Esophagus squamous epithelium (tissue), 5 donors: ENCODE measurements at places on chromosomes 13 and 19. TPM values are rescaled to one million over a fixed set of nuclear protein-coding genes. Genes with fewer than 3 reads are reported as not detected.

DNA sequence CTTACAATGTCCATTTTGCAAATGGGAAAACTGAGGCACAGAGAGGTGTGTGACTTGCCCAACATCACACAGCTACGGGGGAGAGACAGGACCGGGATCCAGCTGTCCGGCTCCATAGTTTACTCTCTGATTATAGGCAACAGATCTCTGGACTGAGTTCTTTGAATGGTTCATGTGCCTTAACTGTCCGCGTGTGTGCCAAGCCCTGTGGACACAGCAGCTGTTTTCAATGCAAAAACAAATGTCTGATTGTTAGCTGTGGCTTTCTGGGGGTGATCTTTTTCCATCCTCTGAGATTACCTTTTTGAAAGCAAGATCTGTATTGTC, 94.1 kb downstream of the KL start:
- no peak for DNase-seq
- peaks cover 39% of the 10 kb centered on the region for H3K4me1 ChIP-seq
- H3K36me3 ChIP-seq, result peaks cover 48% of the 10 kb centered on the region
- H3K4me3 ChIP-seq, result no peak overlapping the region

BSPH1 gene
- total RNA-seq, result not detected

ERICH4 gene
- not detected for total RNA-seq

GRCh38 chr19:37572203-37572602, 22.4 kb downstream of the ZNF571 start:
- no peaks in the 10 kb centered on the region for H3K4me1 ChIP-seq
- no peak overlapping the region for H3K27ac ChIP-seq
- no peak for DNase-seq
- H3K27me3 ChIP-seq, result no peaks in the 10 kb centered on the region

DNA sequence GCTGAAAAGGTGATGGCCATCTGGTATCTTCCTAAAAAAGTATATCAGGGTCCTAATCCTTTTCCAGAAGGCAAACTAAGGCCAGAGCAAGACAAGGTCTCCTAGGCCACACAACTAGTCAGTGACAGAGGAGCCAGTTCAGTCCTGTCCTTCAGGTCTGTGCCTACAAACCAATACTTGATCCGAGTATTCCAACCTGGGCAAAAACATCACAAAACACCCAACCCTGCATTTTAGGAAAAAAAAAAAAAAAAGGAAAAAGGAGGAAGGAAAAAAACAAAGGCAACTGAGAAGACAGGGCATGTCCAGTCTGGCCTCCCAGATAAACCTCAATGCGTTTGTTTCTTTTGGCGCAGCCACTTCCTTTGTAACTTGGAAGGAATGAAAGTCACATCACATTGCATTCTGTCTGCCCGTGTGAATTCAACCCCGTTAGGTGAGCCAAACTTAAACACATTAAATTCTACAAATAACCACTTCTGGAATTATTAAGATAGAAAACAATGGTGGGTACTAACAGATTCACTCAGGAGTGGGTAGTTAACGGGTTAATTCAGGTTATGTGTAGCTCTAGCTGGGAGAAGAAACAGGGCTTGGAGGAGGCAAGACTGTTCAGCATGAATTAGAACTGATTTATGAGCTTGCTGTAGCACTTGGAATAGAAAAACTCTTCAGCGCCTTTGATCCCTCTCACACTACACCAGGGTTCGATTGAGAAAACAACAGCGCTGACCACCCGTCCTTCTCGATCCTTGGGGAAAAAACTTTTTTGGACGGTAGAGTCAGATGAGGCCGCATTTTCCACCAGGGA, 43.0 kb upstream of the HNRNPA1L2 start:
- no peaks in the 10 kb centered on the region for H3K27me3 ChIP-seq
- peaks cover 25% of the 10 kb centered on the region for H3K4me1 ChIP-seq
- DNase-seq, result no peak
- peak overlapping the region; percentile 84 for H3K27ac ChIP-seq
- H3K36me3 ChIP-seq, result no peaks in the 10 kb centered on the region

DNA sequence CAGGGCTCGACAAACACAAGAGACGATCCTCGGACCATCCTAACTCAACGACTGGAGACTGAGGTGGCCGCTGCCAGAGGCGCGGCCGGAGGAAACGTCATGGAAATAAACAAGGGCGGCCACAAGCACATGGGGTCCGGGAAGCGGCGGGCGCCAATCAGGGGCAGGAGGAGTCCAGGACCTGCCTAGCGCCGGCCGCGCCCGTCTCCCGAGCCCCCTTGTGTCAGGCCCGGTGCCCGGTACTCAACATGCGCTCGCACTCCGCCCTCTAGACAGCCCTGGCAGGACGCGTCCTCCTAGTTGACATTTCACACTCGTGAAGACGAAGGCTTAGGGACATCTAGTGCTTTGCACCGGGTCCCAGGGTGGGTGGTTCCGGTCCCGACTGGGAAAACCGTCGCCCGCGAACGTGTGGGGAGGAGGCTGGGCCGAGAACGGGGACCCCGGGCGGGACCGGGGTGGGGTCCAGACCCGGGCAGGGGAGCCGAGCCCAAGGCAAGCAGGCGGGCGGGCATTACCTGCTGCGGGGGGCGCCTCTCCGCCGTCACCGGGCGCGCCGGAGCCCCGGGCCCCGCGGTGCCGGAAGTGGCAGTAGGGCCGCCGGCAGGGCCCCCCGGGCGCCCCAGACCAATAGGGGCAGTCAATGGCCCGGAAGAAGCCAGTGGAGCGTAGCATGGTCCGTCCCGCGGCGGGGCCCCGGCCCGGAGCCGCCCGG, 442 bp downstream of the REXO1 start:
- peak overlapping the region; percentile 99 for H3K4me3 ChIP-seq
- peaks cover 28% of the 10 kb centered on the region for H3K36me3 ChIP-seq
- no peaks in the 10 kb centered on the region for H3K27me3 ChIP-seq
- peak overlapping the region; percentile 94 for H3K27ac ChIP-seq
- no peak for DNase-seq

GRCh38 chr13:26011208-26011573, 40.6 kb downstream of the SHISA2 start:
- H3K27ac ChIP-seq, result no peak overlapping the region
- H3K4me1 ChIP-seq, result peaks cover 19% of the 10 kb centered on the region
- H3K36me3 ChIP-seq, result no peaks in the 10 kb centered on the region
- DNase-seq, result no peak
- no peak overlapping the region for H3K4me3 ChIP-seq
- H3K27me3 ChIP-seq, result no peaks in the 10 kb centered on the region

ONECUT3 gene
- not detected for total RNA-seq

- no peaks in the 10 kb centered on the region for H3K36me3 ChIP-seq
- peak within 1 kb of the TSS; percentile 89 for H3K4me3 ChIP-seq
- peak within 1 kb of the TSS; percentile 93 for H3K27ac ChIP-seq
- DNase-seq, result peak; percentile 54
- no peaks in the 10 kb centered on the region for H3K27me3 ChIP-seq
These were observed at the start of gene ZNF429 for GRCh38 chr19:21505459-21506451. Gene ZNF429, plus strand, starts transcription at chr19:21505602. Its CDS starts 170 bp downstream, at chr19:21505772.

DNA sequence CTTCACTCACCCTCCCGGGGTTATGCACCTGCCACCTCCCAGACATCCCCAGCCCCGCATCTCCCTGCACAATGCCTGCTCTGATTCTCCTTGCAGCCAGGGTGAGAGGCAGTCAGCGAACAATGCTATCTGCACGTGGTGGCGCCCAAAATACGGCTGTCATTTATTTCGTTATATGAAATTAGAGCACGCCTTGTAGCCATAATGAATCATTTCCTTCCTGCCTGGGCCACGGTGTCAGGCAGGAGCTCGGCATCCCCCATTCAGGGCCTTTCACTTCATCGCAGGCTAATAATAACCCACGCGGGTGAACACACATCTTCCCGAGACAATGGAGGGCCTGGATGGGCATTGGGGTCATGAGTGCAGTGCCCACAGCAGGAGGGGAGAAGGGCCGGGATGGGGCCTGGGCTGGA, 143.8 kb upstream of the ZNF507 start:
- H3K4me1 ChIP-seq, result no peaks in the 10 kb centered on the region
- no peaks in the 10 kb centered on the region for H3K27me3 ChIP-seq

SPACA4 gene
- 1.4 TPM for total RNA-seq

GRCh38 chr19:49431330-49431749, 6.2 kb downstream of the GFY start:
- no peak for DNase-seq
- no peak overlapping the region for H3K4me3 ChIP-seq
- no peak overlapping the region for H3K27ac ChIP-seq
- peaks cover 41% of the 10 kb centered on the region for H3K27me3 ChIP-seq
- no peaks in the 10 kb centered on the region for H3K36me3 ChIP-seq

LGALS4 gene
- total RNA-seq, result 0.62 TPM

GRCh38 chr19:51407511-51408131, 9.8 kb downstream of the SIGLEC10 start:
- no peaks in the 10 kb centered on the region for H3K4me1 ChIP-seq
- no peak for DNase-seq
- no peaks in the 10 kb centered on the region for H3K36me3 ChIP-seq
- H3K27ac ChIP-seq, result no peak overlapping the region
- no peak overlapping the region for H3K4me3 ChIP-seq
- H3K27me3 ChIP-seq, result no peaks in the 10 kb centered on the region

DNA sequence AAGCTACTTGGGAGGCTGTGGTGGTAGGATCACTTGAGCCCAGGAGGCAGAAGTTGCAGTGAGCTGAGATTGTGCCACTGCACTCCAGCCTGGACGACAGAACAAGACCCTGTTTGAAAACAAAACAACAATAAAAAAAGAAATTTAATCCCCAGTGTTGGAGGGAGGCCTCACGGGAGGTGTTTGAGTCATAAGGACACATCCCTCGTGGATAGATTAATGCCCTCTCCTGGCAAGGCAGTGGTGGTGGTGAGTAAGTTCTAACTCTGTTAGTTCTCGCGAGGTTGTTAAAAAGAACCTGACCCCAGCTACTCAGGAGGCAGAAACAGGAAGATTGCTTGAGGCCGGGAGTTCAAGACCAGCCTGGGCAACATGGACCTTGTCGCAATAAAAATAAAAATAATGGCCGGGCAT, 27.6 kb upstream of the SIN3B start:
- DNase-seq, result no peak
- H3K4me3 ChIP-seq, result no peak overlapping the region
- H3K4me1 ChIP-seq, result no peaks in the 10 kb centered on the region
- H3K27me3 ChIP-seq, result no peaks in the 10 kb centered on the region
- no peak overlapping the region for H3K27ac ChIP-seq

- peaks cover 23% of the 10 kb centered on the region for H3K4me1 ChIP-seq
- no peak overlapping the region for H3K4me3 ChIP-seq
- no peak for DNase-seq
- no peaks in the 10 kb centered on the region for H3K27me3 ChIP-seq
These were observed 22.8 kb downstream of the RASA3 start for GRCh38 chr13:114109641-114110041.

ZNF493 gene
- 24.2 TPM for total RNA-seq

DNA sequence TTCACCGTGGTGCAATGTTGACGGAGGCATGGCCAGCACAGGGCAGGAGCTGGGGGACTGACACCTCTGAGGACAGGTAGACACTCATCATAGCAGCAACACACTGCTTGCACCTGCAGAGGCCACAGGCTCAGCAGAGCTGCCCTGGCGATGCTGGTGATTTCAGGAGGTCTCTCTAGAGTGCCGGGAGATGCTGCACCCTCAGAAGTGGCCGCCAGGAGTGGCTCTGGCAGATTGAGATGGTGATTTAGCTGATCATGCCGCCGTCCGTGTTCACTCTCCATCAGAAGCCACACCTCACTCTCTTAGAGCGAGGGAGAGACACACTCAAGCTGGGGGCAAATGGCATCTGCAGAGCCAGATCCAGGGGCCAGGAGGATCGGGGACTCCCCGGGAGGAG, 244.6 kb upstream of the SGCG start:
- H3K27ac ChIP-seq, result no peak overlapping the region
- H3K36me3 ChIP-seq, result no peaks in the 10 kb centered on the region
- no peak overlapping the region for H3K4me3 ChIP-seq
- no peak for DNase-seq
- peaks cover 5% of the 10 kb centered on the region for H3K27me3 ChIP-seq
